ENCODE measurements at places on chromosomes 2 and 18. TPM values are rescaled to one million over a fixed set of nuclear protein-coding genes. Genes with fewer than 3 reads are reported as not detected.

- no peak for DNase-seq
- H3K27ac ChIP-seq, result no peak overlapping the region
- peaks cover 6% of the 10 kb centered on the region for H3K4me1 ChIP-seq
- H3K36me3 ChIP-seq, result no peaks in the 10 kb centered on the region
- no peaks in the 10 kb centered on the region for H3K27me3 ChIP-seq
Observed at GRCh38 chr2:29035016-29035745, 39.1 kb downstream of the PCARE start.

DNA sequence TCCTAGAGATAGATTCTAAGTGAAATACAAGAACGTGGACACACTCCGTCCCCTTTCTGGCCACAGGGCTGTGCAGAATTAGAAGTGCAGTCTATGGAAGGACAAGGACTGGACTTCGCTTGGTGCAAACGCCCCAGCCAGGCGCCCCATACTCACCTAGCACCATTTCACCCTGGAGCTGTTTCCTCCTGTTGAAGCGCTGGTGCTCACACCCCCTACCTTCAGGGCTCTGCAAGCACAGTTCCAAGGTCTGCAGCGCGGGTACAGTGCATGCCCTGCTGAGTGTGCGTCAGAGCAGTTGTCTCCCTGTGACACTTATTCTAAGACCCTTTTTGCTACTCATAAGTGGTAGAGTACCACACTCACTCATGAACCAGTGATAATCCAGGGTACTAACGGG lies 3.0 kb downstream of the HPCAL1 start:
- H3K27ac ChIP-seq, result peak overlapping the region; percentile 58
- peak overlapping the region; percentile 96 for H3K4me3 ChIP-seq
- H3K36me3 ChIP-seq, result peaks cover 45% of the 10 kb centered on the region
- peaks cover 64% of the 10 kb centered on the region for H3K4me1 ChIP-seq

- H3K4me3 ChIP-seq, result no peak overlapping the region
- no peaks in the 10 kb centered on the region for H3K27me3 ChIP-seq
- DNase-seq, result no peak
- H3K27ac ChIP-seq, result no peak overlapping the region
- H3K4me1 ChIP-seq, result no peaks in the 10 kb centered on the region
- no peaks in the 10 kb centered on the region for H3K36me3 ChIP-seq
Observed at GRCh38 chr2:140529706-140530105, 1601.1 kb downstream of the LRP1B start.

GRCh38 chr18:74197705-74198341 lies 49.5 kb downstream of the TIMM21 start:
- no peak overlapping the region for H3K27ac ChIP-seq
- peaks cover 4% of the 10 kb centered on the region for H3K4me1 ChIP-seq

DNA sequence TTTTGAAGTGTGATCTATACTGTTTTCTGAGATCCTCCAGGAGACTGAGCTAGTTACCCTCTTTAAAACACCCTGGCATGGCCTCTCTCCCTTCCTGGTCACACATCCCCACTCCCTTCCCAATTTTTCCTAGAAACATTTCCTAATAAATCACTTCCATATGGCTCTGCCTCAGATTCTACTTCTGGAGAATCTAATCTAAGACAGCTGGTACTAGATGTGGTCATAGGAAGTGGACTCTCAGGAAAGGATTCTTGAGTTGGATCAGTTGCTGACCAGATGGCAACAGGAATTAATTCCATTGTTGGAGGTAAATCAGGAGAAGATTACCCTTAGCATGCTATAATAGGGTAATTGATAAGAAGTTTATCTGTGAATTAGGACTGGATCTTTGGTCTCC lies 310.5 kb downstream of the SATB2 start:
- no peak for DNase-seq
- no peak overlapping the region for H3K4me3 ChIP-seq
- H3K4me1 ChIP-seq, result no peaks in the 10 kb centered on the region
- no peaks in the 10 kb centered on the region for H3K36me3 ChIP-seq

- no peaks in the 10 kb centered on the region for H3K36me3 ChIP-seq
- H3K4me3 ChIP-seq, result no peak overlapping the region
- no peak for DNase-seq
- peaks cover 15% of the 10 kb centered on the region for H3K4me1 ChIP-seq
- H3K27me3 ChIP-seq, result peaks cover 15% of the 10 kb centered on the region
Observed at GRCh38 chr18:2853926-2854664, 7.3 kb downstream of the EMILIN2 start.

DNA sequence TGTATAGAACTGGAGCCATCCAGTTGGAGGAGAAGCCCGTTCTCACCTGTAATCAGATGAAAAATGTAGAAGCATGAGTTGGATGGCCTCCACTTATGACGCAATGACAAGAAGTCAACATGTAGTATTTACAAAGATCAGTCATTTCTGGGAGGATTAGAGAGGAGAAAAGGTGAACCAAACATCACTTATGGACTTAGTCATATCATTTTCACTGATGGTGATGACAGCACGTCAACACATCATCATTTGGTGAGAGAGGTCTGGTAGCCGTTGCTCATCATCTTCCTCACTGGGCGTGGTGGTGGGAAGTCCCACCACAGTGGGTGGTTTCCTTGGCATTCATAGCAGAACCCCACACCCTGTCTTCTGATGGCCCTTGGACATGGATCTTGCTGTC lies 264.2 kb upstream of the EPAS1 start:
- peak overlapping the region; percentile 65 for H3K27ac ChIP-seq
- H3K4me1 ChIP-seq, result peaks cover 6% of the 10 kb centered on the region
- H3K36me3 ChIP-seq, result no peaks in the 10 kb centered on the region
- H3K27me3 ChIP-seq, result no peaks in the 10 kb centered on the region
- no peak overlapping the region for H3K4me3 ChIP-seq
- DNase-seq, result peak; percentile 73

DNA sequence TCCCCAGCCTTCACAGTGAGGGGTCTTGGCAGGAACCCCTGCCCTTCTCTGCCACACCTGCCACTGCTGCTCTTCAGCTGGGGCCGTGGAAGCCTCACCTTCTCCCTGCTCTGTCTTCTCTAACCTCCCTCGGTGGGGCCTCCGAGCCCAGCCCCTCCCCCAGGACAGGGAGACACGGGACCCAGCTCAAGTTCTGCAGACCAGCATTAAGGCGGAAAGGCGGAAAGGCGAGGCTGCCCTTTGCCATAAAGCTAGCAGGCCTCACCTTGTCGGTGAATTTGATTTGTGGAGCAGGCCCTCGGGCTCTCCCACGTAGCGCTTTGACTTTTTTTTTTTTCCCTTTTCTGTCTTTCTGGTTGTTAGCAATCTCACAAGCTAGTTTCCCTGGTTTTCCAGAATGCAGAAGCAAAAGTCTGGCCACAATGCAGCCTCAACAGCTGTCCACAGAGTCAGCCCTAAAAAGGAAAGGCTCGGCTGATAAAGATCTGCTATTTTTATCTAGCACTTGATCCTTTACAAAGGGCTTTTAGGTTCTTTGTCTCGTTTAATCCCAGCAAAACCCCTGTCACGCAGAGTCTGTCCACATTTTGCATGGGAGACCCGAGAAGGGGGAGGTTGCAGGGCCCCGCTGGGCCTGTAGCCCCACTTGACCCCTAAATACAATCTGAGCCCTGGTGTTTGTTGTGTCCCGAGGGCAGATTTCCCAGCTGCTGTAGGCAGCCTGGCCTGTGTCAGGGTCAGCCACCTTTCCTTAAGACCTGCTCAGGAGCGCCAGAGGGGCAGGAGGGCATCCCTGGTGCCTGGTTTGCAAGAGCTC lies 6.0 kb downstream of the ITM2C start:
- H3K27ac ChIP-seq, result no peak overlapping the region
- H3K27me3 ChIP-seq, result no peaks in the 10 kb centered on the region
- no peak overlapping the region for H3K4me3 ChIP-seq
- no peak for DNase-seq
- no peaks in the 10 kb centered on the region for H3K36me3 ChIP-seq

- H3K27me3 ChIP-seq, result no peaks in the 10 kb centered on the region
- no peak for DNase-seq
- H3K4me3 ChIP-seq, result no peak overlapping the region
Observed at GRCh38 chr2:55511508-55512124, 7.9 kb upstream of the CFAP36 start.

GRCh38 chr2:133085646-133086045 lies 415.6 kb upstream of the LYPD1 start:
- no peak overlapping the region for H3K4me3 ChIP-seq
- H3K27ac ChIP-seq, result no peak overlapping the region
- DNase-seq, result no peak
- H3K36me3 ChIP-seq, result no peaks in the 10 kb centered on the region

DNA sequence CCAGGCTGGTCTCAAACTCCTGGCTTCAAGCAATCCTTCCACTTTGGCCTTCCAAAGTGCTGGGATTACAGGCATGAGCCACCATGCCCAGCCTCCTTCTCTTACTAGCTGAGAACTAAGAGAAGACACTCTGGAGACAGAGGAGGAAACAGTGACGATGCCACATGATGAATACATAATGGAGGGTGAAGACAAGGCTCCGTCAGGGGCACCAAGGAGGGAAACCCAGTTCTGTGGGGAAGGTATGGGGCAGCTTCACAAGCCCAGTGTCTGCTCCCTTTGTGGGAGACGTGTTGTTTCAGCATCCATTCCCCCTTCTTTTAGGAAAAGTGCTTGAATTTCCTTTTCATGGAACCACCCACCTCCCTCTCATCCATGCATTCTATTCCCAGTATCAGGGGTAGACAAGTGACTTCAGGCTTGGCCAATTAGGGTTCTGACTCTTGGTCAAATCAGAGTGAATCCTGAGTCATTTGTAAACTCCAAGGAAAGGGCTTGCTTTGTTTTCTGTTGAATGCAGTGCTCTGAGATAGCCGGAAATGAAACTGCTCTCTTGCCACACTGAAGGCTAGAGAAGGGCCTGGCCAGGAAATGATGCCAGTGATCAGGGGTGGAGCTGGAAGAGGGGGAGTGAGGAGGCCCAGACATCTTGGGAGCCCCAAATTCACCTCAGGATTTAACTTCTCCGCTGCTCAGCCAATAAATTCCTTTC lies 23.7 kb downstream of the TMEM127 start:
- H3K27me3 ChIP-seq, result no peaks in the 10 kb centered on the region
- peak overlapping the region; percentile 95 for H3K27ac ChIP-seq
- H3K4me1 ChIP-seq, result peaks cover 42% of the 10 kb centered on the region
- H3K36me3 ChIP-seq, result peaks cover 7% of the 10 kb centered on the region
- peak; percentile 79 for DNase-seq

DNA sequence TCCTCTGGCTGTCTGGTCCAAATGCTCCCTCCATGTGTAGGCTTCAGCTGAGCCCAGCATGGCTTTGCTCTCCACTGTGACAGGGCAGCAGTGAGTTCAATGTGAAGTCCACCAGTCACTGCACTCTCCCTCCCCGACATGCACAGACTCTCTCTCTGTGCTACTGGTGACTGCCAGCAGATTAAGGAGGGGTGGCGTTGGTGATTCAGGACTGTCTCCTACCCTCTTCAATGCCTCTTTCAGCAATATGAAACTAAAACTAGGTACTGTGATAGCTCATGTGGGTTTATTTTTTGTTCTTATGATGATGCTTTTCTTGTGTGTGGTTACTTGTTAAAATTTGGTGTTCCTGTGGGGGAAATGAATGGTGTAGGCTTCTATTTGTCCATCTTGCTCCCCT lies 201.0 kb upstream of the RBMS1 start:
- H3K27me3 ChIP-seq, result no peaks in the 10 kb centered on the region
- no peak overlapping the region for H3K4me3 ChIP-seq
- no peaks in the 10 kb centered on the region for H3K4me1 ChIP-seq
- no peaks in the 10 kb centered on the region for H3K36me3 ChIP-seq

DNA sequence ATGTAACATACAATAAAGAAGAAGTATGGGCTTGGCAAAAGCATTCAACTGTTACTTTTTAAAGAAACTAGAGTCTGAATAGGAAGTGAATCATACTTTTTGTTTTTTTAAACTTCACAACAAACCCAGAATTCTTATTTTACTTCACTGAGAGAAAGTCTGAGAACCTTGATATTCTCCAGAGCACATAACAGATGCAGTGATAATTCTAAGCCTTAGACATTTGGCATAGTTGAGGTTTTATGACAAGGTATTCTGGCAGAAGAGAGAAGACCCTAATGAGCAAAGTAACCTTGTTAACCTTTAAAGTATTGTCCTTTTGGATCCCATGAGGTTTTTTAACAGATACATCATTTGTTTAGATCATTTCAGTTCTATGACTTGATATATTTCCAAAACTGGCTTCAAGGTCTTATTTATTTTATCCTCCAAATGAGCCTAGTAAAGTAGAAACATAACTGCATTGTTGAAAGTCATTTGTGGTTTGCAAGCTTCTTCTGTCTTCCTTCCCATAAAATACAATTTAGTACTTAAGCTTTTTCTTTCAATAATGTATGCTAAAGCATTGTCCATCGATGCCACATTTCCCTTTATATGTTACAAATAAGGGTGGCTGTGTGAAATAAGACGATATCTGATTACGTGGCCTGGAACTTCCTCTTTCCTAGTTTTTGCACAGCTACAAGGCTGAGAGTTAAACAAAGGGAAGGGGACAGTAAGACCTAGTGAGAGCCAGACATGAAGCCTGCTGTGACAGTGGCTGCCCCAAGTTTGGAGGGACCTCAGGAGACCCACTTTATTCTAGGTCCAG lies 86.1 kb upstream of the ITPRID2 start:
- no peaks in the 10 kb centered on the region for H3K4me1 ChIP-seq
- H3K27me3 ChIP-seq, result peaks cover 3% of the 10 kb centered on the region
- no peak overlapping the region for H3K27ac ChIP-seq
- no peaks in the 10 kb centered on the region for H3K36me3 ChIP-seq
- DNase-seq, result no peak
- H3K4me3 ChIP-seq, result no peak overlapping the region

- peaks cover 14% of the 10 kb centered on the region for H3K4me1 ChIP-seq
- H3K27me3 ChIP-seq, result peaks cover 20% of the 10 kb centered on the region
- peak overlapping the region; percentile 10 for H3K4me3 ChIP-seq
- H3K36me3 ChIP-seq, result peaks cover 13% of the 10 kb centered on the region
Observed at GRCh38 chr2:128473175-128474035, 154.7 kb upstream of the HS6ST1 start.

DNA sequence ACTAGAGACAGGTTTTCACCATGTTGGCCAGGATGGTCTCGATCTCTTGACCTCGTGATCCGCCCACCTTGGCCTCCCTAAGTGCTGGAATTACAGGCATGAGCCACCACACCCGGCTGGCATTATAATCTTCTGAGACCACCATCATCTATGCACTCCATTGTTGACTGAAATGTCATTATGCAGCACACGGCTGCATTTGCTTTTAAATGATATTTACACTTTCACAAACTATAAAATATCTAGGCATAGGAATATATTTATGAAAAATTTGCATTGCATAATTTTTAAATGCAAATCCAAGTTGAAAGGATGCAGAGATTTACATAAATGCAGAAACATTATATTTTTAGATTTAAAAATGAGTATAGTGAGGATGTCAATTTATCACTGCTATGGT lies 30.0 kb upstream of the ANKRD44 start:
- H3K4me1 ChIP-seq, result peaks cover 15% of the 10 kb centered on the region
- no peaks in the 10 kb centered on the region for H3K36me3 ChIP-seq
- no peak for DNase-seq
- no peaks in the 10 kb centered on the region for H3K27me3 ChIP-seq
- no peak overlapping the region for H3K4me3 ChIP-seq
- no peak overlapping the region for H3K27ac ChIP-seq

- H3K4me1 ChIP-seq, result no peaks in the 10 kb centered on the region
- H3K27me3 ChIP-seq, result no peaks in the 10 kb centered on the region
- no peak overlapping the region for H3K27ac ChIP-seq
- peaks cover 39% of the 10 kb centered on the region for H3K36me3 ChIP-seq
- no peak overlapping the region for H3K4me3 ChIP-seq
- no peak for DNase-seq
Observed at GRCh38 chr2:135785032-135785431, 43.4 kb downstream of the UBXN4 start.

The MAP3K20 gene
- total RNA-seq, result 10.2 TPM

The SGPP2 gene
- 3.0 TPM for total RNA-seq

The PLGLB2 gene
- not detected for total RNA-seq

The UGT1A5 gene
- total RNA-seq, result not detected

The CNGA3 gene
- not detected for total RNA-seq

The STEAP3 gene
- total RNA-seq, result 0.34 TPM

The GALNT13 gene
- total RNA-seq, result 0.60 TPM

The DPP4 gene
- total RNA-seq, result 25.9 TPM

All from activated CD8-positive, alpha-beta T cell treated with anti-CD3 and anti-CD28 coated beads for 36 hours (primary cell).